ENCODE measurements at places on chromosomes 6 and 20.

DNA sequence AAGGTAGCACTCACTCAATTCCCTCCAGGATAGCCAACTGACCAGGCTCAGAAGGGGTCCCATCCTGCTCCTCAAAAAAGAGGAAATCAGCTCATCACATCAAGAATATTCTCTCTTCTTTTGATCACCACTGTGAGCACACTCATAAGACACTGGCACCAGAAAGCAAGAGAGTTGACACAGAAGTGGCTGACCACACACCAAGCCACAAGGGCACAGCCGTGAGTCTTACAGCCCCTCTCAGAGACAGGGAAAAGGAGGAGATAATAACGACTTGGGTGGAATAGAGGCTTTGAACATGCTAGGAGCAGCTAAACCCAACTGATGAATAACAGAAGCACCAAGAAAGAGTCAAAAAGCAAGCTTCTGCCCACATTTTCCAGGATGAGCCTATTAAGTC, 249.1 kb upstream of the PREP start:
- DNase-seq = no peak

DNA sequence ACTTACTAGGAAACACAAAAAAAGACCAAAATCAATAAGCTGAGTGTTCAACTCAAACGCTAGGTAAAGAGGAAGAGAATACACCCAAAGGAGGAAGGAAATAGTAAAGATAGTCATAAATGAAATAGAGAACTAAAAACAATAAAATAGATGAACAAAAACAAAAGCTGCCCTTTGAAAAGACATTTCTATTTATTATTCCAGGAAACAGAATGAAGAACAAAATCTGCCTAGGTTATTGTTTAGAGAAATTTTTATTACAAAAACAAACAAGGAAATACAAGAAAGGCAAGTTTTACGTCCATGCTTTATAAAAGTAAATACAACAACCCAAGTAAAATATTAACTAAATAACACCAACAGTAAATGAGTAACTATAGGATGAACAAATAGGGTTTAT, 20.1 kb downstream of the HLA-DMB start:
- no peak for DNase-seq

- DNase-seq = no peak
Observed at GRCh38 chr6:127015858-127016257, 102.6 kb upstream of the RSPO3 start.

DNA sequence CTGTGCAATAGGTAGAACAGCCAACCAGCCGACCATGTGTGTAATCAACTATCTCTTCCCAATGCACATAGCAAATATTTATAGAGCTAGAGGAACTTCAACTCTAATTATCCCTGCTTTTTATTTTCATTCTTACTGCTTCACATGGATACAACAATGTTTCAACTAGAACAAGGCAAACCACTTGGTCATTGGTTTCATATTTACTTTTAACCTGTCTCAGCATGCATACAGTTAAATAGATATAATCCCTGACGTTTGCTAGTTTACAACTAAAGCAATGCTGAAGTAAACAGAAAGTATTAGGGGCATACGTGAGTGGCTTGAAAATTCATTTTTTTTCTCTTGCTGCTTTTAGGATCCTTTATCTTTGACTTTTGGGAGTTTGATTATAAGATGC, 318.5 kb upstream of the MAP3K7 start:
- DNase-seq = no peak

- no peak for DNase-seq
Observed at GRCh38 chr20:47281376-47281775, 75.1 kb downstream of the ZMYND8 start.

DNA sequence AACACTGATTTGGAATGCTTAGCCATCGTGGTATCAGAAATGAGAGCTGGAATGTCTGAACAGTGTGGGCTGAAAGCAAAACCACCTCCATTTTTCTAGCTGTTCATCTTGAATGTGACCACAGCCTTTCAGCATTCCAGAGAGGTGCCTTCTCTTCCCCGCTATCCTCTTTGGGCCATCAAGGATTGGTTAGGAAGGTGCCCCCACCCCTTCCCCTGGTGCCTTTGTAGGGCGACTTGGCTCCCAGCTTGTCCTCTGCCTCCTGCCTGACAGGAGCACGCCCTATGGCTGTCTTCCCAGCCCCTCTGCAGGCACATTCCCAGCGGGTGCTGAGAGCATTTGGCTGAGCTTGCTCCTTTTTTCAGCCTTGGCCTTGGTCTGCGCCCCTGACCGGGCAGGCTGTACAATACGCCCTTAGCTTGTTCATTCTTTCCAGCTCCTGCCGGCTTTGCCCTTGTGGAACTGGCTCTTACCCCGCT, 97.5 kb downstream of the ARMC2 start:
- DNase-seq = no peak

- no peak for DNase-seq
Observed at GRCh38 chr20:44910690-44911262, 916 bp downstream of the PABPC1L start.
